ENCODE measurements at places on chromosomes 3 and 15.

DNA sequence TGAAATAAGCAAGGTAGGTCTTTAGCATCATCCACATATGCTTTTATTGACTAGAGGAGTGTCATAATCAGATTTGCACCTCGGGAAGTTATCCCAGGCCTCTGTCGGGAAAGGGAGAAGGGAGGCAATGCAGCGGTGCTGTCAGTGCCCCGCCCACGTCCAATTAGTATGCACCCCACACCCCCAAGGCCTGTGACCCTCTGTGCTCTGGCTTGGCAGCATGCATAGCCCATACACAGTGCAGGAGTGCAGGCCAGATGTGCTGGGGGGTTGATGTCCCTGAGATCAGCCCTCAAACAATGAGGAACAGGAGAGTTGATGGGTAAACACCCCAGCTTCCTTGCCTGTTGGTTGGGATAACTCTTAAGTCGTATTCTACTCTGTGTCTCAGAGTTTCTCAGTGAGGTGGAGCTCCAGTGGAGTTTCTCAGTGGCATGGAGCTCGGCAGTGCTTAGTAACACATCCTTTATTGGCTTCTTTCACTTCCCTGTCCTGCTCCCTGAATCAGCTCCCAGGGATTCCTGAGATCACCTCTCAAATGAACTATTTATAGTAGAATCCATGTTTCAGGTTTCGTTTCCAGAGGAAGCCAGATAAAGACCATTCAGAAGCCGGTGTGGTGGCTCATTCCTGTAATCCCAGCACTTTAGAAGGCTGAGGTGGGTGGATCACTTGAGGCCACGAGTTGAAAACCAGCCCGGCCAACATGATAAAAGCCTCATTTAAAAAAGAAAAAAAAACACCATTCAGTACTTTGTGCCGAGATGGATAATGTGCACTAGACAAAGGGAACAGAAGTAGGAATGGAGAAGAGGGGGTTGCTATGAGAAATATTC lies 26.7 kb upstream of the NDUFB4 start:
- no peak for DNase-seq

GRCh38 chr15:51641490-51642130 lies 19.0 kb upstream of the DMXL2 start:
- DNase-seq = peak; percentile 21

DNA sequence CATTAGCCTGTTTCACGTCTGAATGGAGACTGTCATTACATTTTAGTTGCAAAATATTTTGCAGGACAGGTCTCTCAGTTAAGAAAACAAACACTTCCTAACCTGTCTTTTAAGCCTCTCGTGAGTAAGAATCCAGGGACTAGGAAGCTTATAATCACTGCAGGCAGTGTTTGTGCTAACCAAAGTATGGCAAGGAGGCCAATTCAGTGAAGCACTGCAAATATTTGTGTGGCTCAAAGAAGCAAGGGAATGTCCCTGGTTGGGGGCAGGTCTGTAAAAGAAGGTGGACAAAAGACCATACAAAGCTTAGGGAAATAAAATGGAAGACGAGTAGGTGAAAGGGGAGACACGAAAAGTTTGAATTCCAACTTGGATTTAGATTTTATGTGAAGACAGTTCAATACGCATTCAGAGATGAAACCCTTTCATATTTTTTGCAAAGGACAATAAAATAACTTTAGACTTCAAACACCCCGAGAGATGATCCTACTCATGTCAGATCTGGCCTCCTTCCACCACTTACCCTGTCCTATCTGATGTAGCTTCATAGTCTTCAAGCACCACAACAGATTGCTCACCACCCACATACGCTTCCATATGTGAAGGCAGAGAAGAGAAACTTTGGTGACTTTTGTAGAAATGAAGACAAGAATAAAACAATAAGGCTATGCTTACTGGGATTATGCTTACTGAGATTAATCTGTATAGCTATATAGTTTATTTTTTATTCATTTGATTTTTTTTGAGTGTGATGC lies 240.9 kb downstream of the TUSC7 start:
- no peak for DNase-seq

GRCh38 chr3:84245789-84246188 lies 713.0 kb upstream of the CADM2 start:
- DNase-seq = no peak

Data from fibroblast of villous mesenchyme (primary cell).